ENCODE measurements at places on chromosomes 7 and 10.

GRCh38 chr10:95841661-95842498 lies 65.9 kb upstream of the CC2D2B start:
- peak; percentile 58 for DNase-seq

- DNase-seq: no peak
These were observed 80.3 kb upstream of the ARID5B start for GRCh38 chr10:61821153-61821552.

GRCh38 chr7:28685644-28686417 lies 272.3 kb downstream of the TRIL start:
- DNase-seq: peak; percentile 19

GRCh38 chr10:16788125-16788524 lies 29.1 kb downstream of the RSU1 start:
- DNase-seq: peak; percentile 24

DNA sequence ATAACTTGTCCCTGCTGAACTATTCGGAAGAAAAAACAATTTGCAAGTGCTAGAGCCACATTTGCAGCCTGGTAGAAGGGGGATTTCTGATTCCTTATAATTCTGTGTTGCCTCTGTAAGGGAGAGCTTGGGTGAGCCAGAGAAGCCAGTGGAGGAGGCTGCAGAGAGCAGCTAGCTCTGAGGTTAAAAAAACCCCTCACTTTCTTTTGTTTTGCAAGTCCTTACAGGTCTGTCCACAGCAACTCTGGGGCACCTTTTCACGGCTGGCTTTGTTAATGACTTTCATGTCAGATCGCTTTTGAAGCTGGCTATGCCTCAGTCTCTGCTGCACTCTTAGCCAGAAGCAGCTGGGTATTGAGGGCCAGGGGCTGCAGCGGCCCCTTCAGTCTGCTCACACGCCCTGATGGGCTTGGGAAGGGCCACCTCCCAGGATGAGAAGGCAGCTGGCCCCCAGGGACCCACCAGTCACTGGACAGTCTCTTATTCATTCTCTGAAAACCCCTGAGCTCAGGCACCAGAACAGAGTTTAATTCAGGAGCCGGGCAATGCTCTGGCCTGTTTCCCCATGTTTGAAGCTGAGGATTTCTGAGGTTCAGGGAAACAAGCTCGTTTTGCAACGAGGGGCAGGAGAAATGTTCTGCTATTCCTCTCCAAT lies 30.9 kb downstream of the TRIM8 start:
- no peak for DNase-seq

DNA sequence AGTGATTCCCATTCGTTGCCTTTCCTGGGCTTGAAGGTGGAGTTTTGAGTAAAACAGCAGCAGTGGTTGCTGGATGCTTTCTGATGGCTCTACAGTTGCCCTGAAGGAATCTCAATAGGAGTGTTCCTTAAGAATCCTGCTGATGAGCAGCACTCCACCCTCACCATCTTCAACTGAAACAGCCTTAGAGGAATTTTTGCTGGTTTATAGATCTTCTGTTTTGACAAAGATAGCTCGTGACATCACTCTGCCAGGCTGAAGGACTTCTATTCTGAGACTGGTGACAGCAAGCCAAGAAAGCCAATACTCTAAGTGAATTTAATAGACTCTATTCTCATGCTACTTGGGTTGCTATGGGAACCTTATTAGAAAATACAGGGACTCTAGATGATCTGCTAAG lies 1014.7 kb downstream of the NRG3 start:
- DNase-seq: no peak

GRCh38 chr7:133052401-133052756 lies 29.5 kb downstream of the CHCHD3 start:
- DNase-seq: no peak

GRCh38 chr10:22379059-22379458 lies 33.8 kb downstream of the SPAG6 start:
- DNase-seq: no peak

DNA sequence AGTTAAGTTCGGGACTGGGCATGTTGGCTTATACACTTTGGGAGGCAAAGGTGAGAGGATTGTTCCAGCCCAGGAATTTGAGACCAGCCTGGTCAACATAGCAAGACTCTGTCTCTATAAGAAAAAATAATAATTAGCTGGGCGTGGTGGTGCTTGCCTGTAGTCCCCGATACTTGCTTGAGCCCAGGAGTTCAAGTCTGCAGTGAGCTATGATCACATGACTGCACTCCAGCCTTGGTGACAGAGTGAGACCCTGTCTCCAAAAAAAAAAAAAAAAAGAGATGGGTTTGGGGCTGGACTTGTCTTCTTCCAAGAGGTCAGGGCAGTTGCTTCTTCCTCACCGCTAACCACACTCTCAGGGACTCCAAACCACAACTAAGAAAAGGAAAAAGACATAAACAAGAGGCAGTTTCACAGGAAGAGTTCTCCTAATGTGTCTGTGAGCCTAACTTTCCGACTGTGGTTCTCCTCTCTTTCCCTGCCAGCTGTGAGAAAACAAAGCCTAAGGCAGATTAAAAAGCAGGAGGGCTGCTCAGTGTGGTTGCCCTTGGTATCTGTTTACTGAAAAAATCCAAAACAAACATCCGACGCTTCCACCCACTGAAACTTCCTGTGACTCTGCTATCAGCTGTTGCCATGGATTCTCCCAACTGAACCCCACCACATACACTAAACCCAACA lies 2.4 kb upstream of the SERPINE1 start:
- DNase-seq: no peak

All from CD4-positive, alpha-beta T cell treated with Interleukin-2 at 100 ng/mL for 4 hours (primary cell).